ENCODE measurements at places on chromosomes 3 and 15.

- DNase-seq, result no peak
Observed at GRCh38 chr3:88235102-88235501, 85.3 kb downstream of the C3orf38 start.

DNA sequence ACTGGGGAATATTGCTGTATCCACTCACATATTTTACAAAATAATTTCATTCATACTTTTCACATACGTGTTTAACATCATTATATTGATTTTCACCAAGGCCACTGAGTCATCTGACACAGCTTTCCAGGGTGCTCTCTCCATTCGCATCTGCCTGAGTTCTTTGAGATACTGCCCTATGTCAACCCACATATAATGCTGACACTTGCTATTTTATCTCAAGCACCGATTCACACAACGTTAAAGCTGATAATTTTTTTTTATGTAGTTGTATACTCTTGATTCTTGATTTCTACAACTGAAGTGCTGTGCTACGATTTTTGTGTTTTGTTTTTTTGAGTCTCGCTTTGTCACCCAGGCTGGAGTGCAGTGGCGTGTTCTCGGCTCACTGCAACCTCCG, 249.8 kb upstream of the CDIN1 start:
- DNase-seq, result no peak

GRCh38 chr3:94734206-94734605, 671.3 kb downstream of the NSUN3 start:
- DNase-seq, result no peak

DNA sequence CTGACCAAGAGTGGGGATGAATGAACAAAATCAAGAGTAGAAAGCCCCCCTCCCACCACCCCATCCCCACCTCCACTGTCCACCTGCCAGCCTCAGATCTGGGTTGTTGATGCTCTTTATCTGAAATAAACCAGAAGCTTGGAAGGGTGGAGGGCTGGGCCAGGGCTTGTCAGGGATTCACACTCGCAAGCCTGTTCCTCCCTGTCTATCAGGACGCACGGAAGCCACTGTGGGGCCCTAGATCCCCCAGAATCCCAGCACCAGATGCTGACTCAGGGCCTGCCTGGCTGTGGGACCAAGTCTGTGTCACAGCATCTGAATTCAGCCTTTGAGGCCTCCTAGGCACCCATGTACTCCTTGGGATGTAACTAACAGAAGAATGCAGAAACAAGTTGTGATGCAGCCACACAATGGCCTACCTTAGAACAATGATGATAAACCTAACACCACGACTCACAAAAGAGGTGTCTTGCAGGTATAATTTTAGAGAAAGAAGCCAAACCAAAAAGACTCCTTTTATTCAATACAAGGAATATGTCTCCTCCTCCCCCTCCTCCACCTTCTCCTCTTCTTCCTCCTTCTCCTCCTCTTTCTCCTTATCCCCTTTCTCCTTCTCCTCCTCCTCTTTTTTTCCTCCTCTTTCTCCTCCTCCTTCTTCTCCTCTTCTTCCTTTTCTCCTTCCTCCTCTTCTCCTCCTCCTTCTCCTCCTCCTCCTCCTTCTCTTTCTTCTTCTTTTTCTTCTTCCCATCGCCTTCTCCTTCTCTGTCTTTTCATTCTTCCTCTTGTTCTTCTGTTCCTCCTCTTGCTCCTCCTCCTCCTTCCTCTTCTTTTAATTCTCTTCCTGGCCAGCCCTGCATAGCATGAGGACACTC, 234.7 kb downstream of the PLCL2 start:
- DNase-seq, result no peak

GRCh38 chr15:62474771-62475124, 309.7 kb upstream of the C2CD4B start:
- no peak for DNase-seq

- peak; percentile 21 for DNase-seq
Observed at GRCh38 chr15:68691705-68692104, 112.9 kb downstream of the CORO2B start.
